CD14-positive monocyte (primary cell): ENCODE measurements at places on chromosomes 2 and 18.

GRCh38 chr2:26974352-26974751 lies 3.9 kb downstream of the MAPRE3 start:
- DNase-seq, result no peak

- peak; percentile 47 for DNase-seq
Measured at GRCh38 chr2:236749346-236749745, 179.7 kb downstream of the ACKR3 start.

GRCh38 chr2:46645681-46646162 lies 166.4 kb downstream of the TMEM247 start:
- DNase-seq, result no peak

DNA sequence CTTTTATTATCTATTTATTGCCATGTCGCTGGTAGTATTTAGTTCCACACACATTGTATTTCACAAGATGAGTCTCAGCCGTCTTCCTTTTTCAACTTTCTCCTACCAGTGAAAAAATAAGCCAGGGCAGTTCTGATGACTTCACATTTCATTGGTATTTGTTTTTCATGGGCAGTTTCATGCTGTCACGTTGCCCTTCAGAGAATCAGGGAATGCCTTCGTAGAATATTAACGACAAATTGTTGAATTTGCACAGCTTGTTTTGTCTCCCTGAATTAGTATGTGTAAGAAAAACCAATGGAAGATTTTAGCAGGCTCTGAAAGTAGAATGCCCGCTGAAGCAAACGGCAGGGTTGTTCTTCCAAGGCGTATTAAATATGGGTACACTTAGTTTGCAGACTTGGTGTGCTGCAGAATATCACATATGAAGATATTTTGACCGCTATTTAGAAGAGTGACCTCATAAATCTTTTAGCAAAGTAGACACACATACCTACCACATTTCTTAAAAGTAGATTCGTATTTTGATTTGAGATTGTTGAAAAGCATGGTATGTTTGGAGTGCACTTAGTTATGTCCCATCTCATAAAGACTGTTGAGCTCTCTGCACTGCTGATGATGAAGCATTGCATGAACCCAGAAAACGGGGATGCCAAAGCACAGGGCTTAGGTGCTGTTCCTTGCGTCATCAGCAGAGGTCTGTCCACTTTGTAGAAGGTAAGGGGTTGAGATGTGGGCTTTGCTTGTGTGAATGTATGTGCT lies 2.9 kb downstream of the NEDD4L start:
- no peak for DNase-seq

DNA sequence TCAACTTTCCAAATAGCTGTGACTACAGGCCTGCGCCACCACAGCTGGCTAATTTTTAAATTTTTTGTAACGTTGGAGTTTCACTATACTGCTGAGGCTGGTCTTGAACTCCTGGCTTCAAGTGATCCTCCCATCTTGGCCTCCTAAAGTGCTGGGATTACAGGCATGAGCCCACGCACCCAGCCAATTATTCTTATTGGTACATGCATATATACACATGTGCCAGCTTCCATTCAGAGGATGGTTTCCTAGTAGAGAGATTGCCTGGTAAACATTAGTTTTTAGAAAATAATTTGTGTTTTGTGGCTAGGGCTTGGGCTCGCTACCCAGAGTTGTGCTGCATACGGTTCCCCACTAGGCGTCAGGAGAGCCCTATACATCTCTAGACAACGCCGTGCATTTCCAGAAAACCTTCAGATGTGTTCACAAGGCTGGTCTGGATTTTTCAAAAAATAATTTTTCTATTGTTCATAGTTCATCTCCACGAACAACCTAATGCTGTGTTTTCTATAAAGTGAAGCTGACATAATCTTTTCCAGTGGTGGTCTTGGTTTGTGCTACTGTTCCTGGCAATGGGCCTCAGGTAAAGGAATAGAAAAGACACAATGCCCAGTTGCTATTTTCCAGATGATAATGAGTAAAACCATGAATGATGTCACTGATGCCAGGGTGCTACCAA lies 14.6 kb upstream of the AFG3L2 start:
- DNase-seq, result peak; percentile 53

DNA sequence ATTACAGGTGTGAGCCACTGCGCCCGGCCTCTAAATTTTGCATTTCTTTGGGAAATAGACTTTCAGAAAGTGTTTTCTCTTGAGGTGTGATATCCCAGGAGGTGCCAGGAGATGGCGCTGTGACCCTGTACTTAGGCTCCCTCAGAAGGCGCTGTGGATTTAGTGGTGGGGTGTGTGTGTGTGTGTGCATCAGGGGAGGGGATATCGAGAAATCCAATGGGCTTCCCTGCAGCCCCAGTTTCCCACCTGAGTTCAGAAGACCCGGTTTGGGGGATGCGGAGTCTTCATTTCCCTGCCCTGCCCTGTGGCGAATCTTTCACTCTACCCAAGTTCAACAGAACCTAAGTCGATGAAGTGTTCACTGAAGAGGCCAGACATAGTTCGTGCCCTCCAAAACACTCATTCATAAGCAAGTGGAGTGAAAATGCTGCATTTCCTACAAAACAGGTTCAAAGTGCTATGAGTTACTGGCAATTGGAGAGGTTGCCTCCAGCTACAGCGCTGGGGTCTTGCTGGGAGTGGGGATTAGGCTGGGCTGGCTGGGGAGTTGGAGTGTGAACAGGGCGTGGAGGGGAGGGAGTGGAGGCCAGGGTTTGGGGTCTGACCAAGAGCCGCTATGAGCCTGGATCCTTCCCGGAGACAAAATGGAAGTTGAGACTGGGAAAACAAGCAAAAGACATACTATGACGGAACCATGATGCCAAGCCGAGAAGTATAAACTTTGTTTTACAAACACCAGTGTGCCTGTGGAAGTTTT lies 6.5 kb upstream of the WNT6 start:
- DNase-seq, result peak; percentile 37

DNA sequence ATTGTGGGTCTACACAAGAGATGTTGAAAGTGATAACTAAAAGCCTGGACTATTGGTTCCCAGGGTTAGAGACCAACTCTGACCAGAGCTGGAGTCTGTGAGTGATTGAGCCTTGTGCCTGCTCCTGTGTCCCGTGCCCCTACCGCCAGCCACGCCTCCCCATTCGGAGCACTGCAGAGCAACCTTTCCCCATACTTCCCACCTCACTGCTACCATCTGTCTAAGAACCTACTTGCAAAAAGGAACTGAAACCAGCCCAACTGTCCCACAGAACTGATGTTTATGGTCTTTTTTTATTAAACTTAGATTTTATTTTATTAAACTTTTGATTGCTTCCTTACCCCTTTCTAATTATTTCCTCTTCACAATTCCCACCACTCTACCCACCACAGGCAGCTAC lies 300.3 kb upstream of the MGAT5 start:
- DNase-seq, result no peak

GRCh38 chr2:109304242-109304641 lies 175.2 kb downstream of the SH3RF3 start:
- peak; percentile 30 for DNase-seq

- DNase-seq, result no peak
Measured at GRCh38 chr18:57561261-57561660, 25.2 kb downstream of the FECH start.

GRCh38 chr2:20675701-20676352 lies 8.9 kb downstream of the GDF7 start:
- DNase-seq, result no peak

DNA sequence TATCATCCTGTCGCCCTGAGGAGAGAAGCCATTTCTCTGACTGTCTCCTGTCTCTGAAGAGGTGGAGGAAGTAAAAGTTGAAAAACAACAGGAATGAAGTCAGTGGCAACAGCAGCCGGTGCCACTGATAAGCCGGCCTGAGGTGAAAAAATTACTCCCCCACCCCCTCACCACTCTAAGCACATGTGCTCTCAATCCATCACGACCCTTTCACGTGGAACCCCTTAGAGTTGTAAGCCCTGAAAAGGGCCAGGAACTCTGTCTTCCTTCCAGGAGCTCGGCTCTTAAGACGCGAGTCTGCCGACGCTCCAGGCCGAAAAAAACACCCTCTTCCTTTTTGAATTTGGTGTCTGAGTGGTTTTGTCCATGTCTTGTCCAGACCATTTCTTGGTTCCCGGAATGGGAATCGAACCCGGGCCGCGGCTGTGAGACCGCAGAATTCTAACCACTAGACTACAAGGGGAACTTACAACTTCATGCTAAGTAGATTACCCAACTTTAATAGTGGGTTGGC lies 40.7 kb upstream of the TRIM43 start:
- no peak for DNase-seq

DNA sequence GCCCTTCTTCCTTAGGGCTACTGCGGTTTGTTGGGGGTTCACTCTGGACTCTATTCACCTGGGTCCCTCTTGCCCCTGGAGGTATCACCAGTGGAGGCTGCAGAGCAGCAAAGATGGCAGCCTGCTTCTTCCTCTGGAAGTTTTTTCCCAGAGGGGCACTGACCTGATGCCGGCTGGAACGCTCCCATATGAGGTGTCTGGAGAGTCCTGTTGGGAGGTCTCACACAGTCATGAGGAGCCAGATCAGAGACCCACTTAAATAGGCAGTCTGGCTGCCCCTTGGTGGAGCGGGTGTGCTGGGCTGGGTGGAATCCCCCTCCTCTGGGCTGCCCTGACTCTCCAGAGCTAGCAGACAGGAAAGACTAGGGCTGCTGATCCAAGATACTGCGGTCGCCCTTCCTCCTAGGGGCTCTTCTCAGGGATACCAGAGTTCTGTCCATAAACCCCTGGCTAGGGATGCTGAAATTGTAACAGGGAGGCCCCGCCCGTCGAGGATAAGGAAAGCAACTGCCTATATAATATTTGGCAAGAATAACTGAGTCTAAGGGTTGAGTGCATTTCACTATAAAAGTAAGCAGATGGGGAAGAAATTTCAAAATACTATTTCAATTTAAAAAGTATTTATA lies 140.7 kb downstream of the NOL4 start:
- no peak for DNase-seq

- no peak for DNase-seq
Measured at GRCh38 chr18:77014538-77014937, 118.0 kb downstream of the MBP start.
